Activated gamma-delta T cell treated with Interleukin-2 at 50 U/mL for 16 hours (primary cell): ENCODE measurements at places on chromosomes 5 and 9.

DNA sequence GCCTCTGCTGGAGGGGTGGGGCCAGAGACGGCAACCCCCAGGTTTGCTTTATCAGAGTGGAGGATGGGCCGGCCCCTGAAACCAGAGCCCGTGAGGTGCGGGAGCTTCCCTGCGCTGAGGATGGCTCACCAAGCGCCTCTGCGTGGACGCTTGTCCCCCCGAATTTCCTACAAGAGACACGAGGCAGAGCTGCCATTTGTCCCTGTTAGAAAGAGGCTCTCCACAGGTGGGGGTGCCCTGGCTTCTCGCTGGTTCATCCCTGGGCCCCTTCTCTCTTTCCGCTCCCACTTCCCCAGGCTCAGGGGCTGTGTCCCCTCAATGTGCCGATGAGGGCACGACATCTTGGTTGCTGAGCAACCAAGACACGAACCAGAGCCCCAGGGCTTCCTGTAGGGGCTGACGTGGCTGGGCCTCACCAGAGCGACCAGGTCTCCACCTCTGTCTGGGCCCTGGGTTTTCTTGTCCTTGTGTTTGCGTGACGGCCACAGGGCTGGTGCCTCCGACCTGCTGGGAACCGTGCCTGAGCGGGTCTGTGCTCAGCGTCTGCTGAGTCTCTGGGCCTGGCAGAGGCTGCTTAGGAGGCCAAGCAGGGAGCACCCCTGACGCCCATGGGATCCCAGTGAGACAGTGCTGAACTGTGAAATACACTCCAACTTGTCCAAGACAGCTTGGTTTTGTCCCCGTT, 119.6 kb upstream of the COL5A1 start:
- DNase-seq: no peak

GRCh38 chr5:173662581-173663351, 46.3 kb upstream of the BOD1 start:
- DNase-seq: no peak

DNA sequence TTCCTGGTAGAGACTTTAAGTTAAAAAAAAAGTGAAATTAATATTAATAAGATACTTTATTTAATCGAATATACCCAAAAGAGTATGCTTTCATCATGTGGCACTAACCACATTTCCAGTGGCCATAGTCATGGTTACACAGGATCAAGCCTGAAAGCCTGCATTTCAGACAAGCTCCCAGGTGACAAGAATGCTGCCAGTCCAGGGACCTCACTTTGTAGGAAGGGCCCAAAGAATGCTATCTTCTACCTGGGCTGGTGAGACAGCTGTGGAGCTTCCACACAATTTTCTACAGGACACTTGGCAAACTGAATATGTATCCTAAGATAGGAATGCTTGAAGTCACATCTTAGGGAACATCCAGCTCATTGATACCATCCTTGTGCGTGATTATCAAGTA, 203.8 kb downstream of the AUH start:
- no peak for DNase-seq

GRCh38 chr5:392431-392988, 50.5 kb upstream of the EXOC3 start:
- DNase-seq: peak; percentile 56

DNA sequence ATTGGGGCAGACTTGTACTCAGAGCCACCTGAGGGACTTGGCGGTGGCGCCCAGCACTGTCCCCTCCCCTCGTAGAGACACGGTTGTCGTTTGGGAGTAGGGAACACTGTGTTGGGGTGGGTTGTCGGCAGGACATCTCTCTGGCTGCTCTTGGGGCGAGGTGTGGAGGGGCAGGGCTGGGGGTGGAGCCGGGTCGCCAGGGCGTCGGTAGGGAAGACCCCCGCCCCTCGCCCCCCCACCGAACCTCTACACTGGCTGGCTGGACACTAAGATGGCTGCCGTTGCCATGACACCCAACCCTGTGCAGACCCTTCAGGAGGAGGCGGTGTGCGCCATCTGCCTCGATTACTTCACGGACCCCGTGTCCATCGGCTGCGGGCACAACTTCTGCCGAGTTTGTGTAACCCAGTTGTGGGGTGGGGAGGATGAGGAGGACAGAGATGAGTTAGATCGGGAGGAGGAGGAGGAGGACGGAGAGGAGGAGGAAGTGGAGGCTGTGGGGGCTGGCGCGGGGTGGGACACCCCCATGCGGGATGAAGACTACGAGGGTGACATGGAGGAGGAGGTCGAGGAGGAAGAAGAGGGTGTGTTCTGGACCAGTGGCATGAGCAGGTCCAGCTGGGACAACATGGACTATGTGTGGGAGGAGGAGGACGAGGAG, 778 bp downstream of the TRIM41 start:
- peak; percentile 39 for DNase-seq

DNA sequence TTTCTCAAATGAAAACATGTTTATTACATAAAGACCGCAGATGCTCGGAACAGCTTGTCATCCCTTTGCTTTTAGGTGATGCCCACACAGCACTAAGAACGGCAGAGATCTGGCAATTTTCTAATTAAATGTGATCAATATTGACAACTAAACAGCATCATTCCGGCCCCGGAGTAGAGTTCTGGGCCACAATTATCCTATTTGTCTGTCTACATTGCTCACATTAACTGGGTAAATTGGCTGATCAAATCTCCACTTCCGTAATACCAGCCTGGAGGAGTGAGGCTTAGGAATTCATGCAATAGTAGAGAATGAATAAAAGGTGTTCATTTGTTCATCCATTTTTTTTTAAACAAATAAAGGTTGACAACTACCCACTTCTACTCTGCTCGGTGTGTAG, 245.1 kb upstream of the C9orf72 start:
- no peak for DNase-seq

- DNase-seq: no peak
These were observed 13.7 kb upstream of the MTAP start for GRCh38 chr9:21788752-21789151.

- DNase-seq: peak; percentile 43
These were observed 35.9 kb downstream of the TGFBR1 start for GRCh38 chr9:99140685-99141314.

DNA sequence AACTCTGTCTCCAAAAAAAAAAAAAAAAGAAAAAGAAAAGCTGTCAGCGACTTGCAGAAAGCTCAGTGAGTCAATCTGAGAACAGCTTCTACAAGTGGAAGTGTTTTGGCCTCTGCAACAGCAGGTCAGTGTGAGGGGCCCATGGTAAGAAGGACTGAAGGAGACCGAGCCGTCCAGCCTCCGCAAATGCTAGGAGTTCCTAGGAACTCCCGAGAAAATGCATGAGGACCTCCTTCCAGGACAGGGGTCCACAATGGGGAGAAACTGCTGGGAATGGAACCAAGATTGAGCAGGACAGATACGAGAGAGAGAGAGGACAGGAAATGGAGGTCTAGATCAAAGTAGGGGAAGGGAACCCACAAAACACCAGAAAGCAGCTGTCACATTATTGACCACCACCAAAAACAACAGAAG, 180.5 kb downstream of the CRB2 start:
- DNase-seq: no peak

GRCh38 chr9:129462360-129462759, 158.5 kb downstream of the C9orf50 start:
- DNase-seq: no peak

DNA sequence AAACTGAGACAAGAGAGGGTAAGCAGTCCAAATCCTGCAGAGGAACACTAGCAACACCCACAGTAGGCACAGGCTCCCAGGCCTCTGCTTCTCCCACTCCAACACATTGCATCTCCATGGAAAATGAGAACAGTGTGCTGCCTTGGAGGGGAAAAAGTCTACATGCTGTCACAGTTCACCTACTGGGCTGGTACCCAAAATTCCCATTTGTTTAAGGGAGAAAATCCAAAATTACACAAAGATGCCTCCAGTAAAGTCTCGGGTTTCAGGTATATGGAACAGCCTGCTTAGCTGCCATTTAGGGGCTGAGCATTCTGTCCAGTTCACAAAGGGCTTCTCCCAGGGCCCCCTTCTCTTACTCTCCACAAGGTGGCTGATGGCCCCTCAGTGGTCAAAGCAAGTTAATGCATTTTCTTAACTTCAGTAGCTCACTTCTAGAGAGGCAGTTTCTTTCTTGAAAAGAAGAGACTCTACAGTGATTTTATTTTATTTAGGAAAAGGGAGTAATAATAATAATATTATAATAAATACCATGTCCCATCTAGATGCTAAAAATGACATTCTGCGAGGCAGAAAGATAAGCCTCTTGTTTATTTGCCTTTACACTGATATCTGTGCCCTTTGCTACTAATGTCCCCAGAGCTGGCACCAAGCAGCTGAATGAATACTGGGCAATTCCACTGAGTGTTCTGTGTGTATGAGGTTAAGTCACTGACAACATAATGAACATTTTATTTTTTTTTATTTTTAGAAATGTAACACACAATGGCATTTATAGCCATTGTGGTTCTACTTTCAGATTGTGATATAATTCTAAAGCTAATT, 89.4 kb downstream of the RGS7BP start:
- no peak for DNase-seq

GRCh38 chr9:109455861-109456260, 42.2 kb downstream of the PTPN3 start:
- DNase-seq: no peak

DNA sequence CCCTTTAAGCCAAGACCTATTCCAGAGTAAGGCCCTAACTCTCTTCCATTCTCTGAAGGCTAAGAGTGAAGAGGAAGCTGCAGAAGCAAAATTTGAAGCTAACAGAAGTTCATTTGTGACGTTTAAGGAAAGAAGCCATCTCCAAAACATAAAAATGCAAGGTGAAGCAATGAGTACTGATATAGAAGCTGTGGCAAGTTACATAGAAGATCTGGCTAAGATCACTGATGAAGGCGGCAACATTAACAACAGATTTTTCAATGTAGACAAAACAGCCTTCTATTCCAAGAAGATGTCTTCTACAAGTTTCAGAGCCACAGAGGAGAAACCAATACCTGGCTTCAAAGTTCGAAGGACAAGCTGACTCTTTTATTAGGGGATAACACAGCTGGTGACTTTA, 1143.4 kb downstream of the CDH12 start:
- no peak for DNase-seq

- DNase-seq: no peak
These were observed 26.7 kb upstream of the SVEP1 start for GRCh38 chr9:110606179-110606790.

DNA sequence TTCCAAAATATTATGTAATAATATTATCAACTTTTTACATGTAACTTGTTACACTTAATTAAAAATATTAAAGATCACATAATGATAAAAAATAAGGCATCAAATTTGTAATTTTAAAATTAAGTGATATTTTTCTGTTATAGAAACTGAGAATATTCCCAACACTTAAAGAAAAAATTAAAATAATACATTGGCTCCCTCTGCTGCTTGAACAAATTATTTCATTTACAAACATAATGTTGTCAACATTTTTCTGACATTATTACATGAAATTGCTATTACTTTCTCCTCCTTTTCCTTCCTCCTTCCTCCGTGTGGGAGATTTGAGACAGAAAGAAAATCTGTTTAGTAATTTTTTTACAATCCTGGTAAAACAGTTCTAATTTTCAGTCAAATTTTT, 42.3 kb downstream of the RNF180 start:
- no peak for DNase-seq

DNA sequence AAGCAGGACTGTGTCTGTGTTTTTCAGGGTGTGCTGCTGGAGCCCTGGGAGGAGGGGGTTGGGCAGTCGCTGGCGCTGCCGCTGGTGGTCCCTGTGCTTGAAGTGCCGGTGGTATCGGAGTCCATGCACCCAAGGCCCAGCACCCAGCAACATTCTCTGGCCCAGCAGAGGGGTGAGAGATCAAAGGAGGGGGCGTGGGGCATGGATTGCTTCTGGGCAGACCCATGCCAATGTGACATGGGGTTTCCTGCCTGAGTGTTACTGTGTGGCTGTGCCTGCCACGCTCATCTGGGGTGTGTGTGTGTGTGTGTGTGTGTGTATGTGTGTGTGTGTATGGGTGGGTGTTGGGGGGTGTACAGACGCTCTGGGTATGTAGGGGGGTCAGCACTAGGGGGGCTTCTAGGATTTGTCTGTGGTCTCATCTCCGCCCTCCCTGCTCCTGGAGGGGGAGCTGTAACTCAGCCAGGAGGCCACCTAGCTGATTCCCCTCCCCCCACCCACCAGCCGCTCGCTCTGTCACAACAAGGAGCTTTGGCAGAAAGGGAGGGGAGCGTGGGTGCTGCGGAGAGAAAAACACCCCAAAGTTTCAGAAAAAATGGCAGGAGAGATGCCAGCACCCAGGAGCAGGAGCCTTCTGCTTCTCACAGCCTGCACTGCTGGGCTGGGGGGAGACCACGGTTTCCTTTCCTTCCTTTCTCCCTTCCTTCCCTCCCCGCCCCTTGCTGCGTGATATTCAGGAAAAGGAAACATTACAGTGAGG, 35.9 kb upstream of the HSPA9 start:
- DNase-seq: no peak

DNA sequence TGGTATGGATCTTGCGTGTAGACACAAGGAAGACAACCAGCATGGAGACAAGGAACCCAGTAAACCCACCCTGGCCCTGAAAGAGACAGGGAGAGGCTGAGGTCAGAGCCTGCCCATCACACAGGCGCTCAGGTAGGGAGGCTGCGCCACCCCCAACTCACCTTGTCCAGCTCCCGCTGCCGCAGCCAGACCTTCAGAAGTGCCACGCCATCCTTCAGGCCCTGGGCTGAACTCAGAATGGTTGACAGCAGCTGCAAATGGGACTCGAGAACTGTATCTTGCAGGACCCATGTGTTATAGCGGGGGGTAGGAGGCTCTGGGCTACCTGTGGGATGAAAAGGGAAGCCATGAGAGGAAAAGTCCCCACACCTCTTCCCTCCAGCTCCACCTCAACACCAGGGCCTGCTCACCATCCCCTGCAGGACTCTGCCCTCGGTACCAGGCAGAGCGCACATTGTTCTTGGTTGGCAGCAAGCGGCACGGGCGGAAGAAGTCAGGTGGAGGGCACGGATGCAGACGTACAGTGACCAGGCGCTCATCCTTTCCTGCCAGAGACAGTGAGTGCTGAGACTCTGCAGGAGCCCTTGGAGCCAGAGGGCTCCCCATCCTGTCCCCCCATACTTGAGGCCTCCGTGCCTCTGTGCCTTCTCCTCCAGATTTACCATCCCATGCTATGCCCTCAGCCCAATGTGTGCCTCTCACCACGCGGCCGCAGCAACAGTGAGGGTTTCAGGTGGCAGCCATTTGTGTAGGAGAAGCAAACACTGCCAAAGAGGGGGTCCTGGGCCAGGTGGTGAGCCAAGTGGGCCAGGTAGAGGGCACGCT, 4.7 kb downstream of the NOL6 start:
- no peak for DNase-seq

- no peak for DNase-seq
These were observed 28.8 kb downstream of the PDE8B start for GRCh38 chr5:77239126-77239741.

- no peak for DNase-seq
These were observed 101.9 kb upstream of the EFNA5 start for GRCh38 chr5:107772418-107773310.

DNA sequence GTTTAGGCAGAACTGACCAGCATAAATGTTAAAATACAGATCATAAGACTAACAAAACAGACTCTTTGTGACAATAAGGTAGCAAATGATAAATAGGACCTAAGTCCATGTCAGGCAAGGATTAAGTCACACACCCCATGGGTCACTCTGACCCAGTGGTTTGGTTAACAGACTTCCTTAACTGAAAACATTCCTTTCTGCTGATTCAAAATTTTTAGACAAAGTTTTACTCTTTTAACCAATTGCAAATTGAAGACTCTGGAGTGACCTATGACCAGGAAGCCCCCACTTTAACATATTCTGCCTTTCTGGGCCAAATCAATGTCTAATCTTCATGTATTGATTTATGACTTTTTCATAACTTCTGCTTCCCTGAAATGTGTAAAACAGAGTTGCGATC, 4.9 kb upstream of the NXNL2 start:
- no peak for DNase-seq

GRCh38 chr5:135440916-135441315, 6.2 kb downstream of the DCANP1 start:
- DNase-seq: no peak

- no peak for DNase-seq
These were observed 26.5 kb upstream of the CLPTM1L start for GRCh38 chr5:1371218-1371971.
